NCI-H69 (cell line): ENCODE measurements at places on chromosomes 16 and 17.

- no peak for DNase-seq
Observed at GRCh38 chr16:35689764-35690163, 2230.4 kb downstream of the TP53TG3F start.

DNA sequence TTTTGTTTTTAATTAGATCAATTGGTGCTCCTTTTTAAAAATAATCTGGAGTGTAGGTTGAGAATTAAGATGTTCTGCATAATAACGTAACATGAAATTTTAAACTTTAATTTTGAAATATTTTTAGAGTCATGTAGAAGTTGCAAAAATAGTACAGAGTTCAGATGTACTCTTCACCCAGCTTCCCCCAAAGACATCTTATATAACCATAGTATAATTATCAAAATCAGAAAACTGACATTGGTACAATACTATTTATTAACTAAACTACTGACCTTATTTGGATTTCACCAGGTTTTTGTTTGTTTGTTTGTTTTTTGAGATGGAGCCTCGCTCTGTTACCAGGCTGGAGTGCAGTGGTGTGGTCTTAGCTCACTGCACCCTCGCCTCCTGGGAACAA is 76.9 kb downstream of the PPM1E start:
- DNase-seq, result no peak

DNA sequence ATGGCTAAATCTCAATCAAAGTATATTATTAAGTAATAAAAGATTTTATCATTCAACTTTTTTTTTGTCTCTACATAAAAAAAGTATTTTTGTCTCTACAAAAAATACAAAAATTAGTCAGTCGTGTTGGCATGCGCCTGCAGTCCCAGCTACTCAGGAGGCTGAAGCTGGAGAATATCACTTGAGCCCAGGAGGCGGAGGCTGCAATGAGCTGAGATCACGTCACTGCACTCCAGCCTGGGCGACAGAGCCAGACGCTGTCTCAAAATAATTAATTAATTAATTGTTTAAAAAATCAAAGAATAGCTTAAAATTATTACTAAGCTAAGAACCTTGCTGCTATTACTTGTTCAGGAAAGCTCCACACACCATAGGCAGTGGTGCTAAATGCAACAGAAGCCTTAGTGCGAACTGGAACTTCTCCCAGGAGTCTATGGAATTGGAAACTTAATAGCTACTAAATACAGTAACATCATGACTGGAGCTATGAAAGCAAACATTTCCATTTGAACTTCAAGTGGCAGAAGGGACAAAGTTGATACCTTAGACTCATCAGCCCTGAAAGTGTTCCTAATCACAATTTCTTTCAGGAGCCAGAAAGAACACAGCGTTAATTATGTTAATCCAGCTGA is 22.6 kb downstream of the ADCY9 start:
- DNase-seq, result no peak

DNA sequence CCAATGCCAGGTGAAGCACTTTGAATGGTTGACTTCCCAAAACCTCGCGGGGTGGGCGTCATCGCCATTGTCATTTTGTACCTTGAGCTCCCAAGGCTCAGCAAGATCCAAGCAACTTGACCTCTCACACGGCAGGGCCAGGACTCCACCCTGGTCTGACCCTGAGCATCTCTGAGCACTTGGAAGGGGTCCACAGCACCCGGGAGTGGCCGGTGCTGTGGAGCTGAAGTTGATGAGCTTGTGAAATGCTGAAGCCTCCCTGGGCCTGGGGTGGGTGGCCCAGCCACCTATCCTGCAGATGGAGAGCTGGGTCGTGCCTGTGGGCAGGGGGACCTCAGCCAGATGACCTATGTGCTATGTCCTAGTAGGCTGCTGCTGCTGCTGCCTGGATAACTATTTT is 283.3 kb upstream of the FOXF1 start:
- DNase-seq, result no peak

DNA sequence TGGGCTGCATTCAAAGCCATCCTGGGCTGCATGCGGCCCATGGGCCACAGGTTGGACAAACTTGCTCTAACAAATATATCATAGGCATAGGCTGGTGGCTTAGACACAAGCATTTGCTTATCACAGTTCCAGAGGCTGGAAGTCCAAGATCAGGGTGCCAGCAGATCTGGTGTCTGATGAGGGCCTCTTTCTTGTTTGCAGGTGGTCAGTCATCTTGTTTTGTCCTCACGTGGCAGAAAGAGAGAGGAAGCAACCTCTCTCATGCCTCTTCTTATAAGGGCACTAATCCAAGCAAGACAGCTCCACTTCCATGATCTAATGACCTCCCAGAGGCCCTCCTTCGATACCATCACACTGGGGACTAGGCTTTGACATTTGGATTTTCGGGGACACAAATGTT is 238.7 kb upstream of the TNRC6C start:
- no peak for DNase-seq

GRCh38 chr16:17408955-17409441 is 61.8 kb downstream of the XYLT1 start:
- no peak for DNase-seq

GRCh38 chr17:78684026-78684425 is 98.0 kb downstream of the CYTH1 start:
- DNase-seq, result no peak

DNA sequence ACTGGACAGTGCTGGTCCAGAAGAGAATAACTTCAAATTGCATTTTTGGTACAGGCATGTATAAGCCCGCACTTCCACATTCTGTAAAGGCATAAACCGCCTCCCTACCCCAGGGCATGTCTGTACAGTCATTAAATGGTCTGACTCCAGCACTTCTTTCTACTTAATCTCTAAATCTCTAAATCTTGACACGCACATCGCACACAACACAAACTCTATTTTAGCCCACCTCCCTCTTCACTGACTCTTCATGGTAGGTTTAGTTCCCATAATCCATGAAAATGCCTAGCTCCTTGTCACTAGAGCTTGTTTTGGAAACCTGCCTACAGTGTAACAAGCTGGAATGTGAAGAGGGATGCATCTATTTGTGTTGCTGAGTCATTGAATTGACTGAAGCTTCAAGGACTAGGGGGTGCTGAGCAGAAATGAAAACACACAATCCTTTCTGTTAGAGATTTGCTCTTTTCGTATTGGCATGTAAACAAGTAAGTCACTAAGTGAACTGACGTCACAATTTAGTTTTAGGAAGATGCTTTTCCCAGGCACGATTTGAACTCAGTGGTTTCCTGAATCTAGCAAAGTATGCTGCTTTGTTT is 1.6 kb upstream of the DUSP14 start:
- peak; percentile 80 for DNase-seq

GRCh38 chr16:5447734-5448133 is 350.1 kb upstream of the EEF2KMT start:
- no peak for DNase-seq

DNA sequence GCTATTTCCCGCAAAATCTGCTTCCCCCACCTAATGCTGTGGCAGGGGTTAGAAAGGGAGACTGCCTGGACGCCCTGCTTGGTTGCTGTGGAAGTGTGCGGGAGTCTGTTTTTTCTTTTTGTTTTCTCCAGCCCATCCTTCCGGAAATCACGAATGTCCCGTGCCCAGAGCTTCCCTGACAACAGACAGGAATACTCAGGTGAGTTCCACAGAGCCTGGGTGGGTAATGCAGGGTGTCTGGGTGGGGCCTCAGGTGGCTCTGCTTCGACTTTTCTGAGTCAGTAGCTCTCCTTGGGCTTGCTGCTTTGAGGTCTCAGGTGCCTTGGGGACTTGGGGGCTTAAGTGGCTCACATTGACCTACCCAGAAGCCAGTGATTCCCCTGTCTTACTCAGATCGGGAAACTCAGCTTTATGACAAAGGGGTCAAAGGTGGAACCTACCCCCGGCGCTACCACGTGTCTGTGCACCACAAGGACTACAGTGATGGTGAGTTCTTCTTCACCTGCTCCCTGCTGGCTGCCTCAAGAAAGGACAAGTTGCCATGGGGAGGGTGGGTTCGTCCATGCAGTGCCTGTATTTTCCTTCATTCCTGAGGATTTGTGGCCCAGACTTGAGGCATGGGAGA is 11.4 kb downstream of the LIMD2 start:
- DNase-seq, result no peak

GRCh38 chr17:82939621-82940135 is 99.9 kb upstream of the ZNF750 start:
- DNase-seq, result no peak

DNA sequence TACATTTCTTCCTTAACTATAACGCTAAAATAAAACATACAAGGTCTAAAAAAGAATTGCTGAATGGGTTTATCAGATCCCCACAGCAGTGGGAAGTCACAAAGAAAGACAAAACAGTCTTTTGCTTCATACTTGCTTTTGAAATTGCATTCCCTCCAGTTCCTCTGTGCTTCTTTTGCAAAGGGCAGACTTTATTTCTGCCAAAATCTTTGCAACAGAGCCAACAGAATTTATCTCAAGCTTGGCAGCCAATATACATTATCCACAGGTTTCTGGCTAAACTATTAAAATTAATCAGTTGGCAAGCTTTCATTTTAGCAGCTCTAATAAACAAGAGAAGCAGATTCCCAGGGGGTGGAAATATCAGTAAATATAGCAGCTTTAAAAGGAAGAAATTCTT is 378.9 kb upstream of the CA10 start:
- DNase-seq, result no peak

DNA sequence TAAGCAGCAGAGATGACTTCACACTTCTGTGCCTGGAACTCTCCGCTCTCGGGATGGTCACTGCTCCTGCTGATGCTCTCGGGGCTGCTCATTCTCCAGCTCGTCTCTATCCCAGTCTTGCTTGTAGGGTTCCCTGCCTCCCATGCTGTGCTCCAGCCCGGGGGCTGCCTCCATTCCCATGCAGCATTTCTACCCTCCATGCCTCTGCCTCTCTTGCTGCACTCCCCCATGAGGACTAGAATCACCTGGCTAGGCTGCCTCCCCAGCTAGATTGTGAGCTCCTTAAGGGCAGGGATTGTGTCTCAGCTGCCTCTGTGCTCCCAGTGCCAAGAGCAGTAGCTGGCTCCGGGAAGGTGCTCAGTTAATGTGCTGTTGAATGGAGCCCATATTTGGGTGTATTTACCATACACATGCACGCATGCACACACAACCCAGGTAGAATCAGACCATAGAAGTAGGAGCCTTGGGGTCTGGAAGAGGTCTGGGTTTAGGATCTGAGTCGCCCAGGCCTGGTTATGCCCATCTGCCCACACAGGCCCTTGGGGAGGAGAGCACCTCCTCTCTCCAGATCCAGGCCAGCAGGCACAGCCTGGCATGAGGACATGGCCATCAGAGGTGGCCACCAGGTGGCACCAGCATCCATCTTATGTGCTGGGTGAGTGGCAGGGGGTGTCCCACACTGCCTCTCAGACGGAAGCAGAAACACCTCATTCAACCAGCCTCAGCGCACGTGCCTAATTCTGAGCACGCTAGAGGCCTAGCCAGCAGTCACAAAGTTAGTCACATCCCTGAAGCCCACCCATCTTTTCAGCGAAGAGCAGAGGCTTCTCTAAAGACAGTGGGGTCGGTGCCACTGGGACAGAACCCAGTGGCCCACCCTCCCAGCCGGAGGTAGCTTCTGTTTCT is 9.3 kb downstream of the GIT1 start:
- DNase-seq, result peak; percentile 84

DNA sequence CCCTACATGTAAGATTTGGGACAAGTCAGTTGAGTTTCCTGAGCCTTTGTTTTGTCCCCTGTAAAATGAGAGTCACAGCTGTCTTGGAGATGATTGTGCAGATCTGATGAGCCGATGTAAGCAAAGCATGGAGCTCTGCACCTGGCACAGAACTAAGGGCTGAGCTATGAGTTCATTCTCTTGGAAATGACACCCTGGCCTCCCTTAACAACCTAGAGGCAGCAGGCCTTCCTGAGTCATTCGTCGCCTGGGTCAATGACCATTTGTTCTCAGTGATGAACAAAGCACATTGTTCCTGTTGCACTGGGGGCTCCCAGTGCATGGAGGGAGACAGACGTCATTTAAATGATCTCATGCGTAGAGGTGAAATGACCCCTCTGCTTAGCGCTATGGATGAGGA is 62.8 kb upstream of the GCSH start:
- no peak for DNase-seq

- no peak for DNase-seq
Observed at GRCh38 chr17:1379930-1380313, 20.1 kb downstream of the YWHAE start.

GRCh38 chr17:4304417-4305027 is 40.7 kb upstream of the ANKFY1 start:
- DNase-seq, result peak; percentile 28

GRCh38 chr17:36463916-36464764 is 22.3 kb upstream of the ZNHIT3 start:
- DNase-seq, result peak; percentile 58

- peak; percentile 34 for DNase-seq
Observed at GRCh38 chr17:74601944-74602572, 10.0 kb upstream of the CD300LD start.

- DNase-seq, result no peak
Observed at GRCh38 chr16:67779256-67780014, 26.9 kb downstream of the RANBP10 start.

DNA sequence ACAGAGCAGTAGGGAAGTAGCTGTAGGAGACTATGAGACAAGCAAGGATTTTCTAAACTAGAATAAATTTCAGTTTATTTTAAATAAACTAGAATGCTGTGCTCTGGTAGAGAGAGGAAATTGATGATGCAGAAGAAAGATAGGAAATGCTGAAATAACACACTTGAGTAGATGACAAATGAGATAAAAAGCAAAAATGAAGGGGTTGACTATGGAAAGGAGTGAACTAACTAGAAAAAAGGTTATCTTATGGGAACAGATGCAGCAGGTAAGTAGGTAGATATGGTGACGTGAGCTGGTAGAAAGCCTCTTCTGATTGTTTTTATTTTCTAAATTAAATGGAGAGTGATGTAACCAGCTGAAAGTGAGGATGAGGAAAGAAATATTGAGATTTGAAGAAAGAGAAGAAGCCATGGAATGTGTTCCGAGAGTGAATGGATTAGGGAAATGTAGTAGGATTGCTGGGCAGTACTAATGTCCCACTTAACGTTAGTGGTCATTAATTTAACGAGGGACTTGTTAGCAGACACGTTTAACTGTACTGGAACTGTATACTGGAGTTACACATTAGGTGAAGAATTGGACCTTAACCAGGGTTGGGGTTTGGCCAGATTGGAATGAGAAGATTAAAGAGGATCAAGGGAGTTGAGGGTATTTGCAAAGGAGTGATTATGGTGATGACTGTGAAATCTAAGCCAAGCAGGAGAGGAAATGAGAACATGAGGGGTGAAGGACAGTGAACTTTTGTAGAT is 196.5 kb downstream of the TANC2 start:
- no peak for DNase-seq

GRCh38 chr17:81551458-81552243 is 502 bp downstream of the FAAP100 start:
- no peak for DNase-seq

DNA sequence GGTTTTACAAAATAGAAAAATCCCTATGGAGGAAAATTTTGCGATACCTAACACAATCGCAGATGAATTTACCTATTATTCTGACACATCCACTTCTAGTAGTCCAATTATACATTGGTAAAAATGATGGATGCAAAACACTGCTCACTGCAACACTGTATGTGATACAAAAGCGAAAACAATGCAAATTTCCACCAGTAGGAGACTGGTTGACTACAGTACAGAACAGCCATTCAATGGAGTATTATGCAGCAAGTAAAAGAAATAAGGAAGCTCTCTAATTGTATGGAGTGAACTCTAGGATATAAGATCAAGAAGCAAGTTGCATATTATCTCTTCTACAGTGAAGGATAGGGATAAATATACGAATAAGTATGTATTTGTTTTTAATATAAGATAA is 48.5 kb downstream of the SETD6 start:
- DNase-seq, result no peak
